LoVo (cell line): ENCODE measurements at places on chromosomes 6 and 20.

- no peak for DNase-seq
Measured at GRCh38 chr20:20368418-20369249, 730 bp downstream of the INSM1 start.

- no peak for DNase-seq
Measured at GRCh38 chr6:140003217-140003616, 628.8 kb upstream of the CITED2 start.

DNA sequence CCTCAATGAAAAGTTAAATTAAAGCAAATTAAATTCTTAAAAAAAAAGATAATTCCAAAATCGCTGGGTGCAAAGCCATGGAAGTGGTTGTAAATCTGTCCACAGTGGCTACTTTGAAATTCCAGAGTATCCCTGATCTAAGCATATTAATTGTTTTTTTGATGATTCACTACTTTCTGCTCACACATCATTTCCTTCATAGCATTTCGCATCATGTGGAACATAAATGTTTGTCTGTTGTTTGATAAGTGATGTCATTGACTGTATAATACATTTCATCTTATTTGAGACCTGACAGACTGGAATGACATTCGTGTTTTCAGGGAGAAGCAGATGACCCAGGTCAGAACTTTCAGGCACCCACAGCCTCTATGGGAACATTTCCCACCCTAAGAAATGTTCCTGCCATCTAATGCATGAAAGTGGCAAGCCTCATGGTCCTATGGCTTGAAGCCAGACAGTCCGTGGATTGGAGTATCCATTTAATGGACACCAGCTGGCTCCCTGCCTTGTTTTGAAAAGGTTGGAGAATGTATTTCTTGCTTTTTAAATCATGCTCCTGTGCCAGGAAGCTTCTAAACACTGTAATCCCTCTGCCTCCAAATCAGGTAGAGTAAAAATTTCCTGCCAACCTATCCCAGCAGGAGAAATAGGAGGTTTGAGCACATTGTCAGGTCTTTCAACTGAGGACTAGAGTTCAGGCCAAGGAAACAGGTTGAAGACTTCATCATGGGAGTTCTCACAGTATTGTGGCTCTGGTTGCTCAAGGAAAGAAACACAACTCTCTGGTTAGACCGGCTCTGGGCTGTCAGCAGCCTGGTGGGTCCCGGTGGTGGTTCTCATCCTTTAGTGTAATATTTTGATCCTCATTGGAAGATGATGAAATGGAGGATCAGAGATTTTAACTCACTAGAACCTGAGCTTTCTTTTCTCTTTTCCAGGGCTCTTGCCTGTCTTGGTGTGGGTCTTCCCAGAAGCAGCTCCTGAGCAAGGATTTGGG lies 157.9 kb downstream of the SLC24A3 start:
- DNase-seq = no peak

DNA sequence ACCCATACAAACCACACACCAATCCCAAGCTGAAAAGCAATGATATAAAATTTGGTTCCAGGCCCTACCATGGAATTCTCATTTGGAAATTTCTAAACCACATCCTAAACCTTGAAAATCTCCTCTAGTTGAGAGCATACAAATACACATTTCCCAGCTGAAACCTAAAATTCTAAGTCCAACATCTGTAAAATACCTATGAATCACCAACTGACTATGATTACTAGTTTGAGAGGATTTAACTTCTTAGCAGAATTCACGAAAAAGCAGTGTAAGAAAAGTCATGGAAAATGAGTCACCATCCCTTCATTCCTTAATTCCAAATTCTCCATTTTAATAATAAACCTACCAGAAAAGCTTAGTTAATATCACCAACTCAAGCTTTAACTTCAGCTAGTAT lies 15.4 kb downstream of the RANBP9 start:
- no peak for DNase-seq

DNA sequence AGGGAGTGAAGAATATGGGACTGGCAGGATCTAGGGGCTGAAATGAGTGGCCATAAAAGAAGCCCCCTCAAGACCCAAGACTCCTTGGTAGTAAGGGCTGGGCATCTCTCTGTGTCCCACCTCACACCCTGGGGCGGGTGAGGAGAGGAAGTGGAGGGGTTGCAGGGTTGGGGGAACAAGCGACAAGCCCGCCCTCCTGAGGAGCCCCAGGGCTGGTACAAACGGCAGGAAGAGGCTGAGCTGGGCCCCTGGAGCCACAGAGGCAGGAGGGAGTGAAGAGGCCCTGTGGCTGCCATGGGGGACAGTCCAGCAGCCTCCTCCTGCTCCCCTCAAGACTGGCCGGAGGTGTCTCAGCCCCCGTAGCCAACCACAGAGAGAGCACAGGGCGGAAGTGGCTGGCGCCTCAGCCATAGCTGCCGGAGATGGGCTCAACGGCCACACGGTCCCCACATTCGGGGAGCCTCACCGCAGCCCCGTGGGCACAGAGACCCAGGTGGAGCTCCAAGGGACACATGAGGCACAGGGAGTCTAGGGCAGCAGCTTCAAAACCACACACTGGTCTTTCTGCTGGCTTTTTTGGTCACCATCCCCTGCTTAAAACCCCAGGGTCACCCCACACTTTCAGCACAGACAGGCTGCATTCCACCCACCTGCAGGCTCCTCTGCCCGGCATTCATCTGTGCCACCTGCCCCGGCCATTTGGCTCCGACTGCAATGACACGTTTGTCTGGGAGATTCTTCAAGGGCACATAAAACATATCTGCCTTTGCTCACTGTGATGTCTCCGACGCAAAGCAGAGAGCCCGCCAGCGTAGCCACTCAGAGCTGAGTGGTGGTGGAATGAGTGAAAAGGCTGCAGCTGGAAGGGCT lies 524 bp downstream of the C20orf203 start:
- DNase-seq = no peak

- DNase-seq = no peak
Measured at GRCh38 chr20:2794202-2794748, 6.2 kb downstream of the CPXM1 start.

- no peak for DNase-seq
Measured at GRCh38 chr6:131182991-131183425, 47.7 kb downstream of the AKAP7 start.

DNA sequence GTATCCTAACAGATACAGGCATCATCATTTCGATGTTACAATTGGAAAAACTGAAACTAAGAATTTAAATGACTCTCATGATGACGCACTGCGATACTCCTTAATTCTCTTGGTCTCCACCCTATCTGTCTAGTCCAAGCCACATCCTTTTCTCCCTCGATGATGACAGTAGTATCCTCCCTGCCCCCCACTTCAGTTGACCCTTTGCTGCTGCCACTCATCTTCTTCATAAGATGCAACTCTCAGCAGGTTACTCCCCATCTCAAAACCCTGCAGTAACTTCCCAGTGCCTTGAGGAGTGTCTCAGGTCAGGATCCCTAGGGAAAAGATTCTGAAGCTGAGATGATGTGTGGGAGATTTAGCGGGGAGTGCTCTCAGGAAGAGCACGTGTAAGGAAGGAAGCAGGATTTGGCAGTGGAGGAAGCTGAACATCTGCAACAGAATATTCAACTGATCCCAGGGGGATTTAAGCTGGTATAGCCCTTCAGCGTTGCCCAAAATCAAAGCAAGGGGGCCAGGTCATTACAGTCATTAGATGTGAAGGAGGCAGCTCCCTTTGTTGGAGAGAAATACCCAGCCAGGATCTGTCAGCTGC lies 16.1 kb downstream of the JPH2 start:
- DNase-seq = no peak
